ENCODE measurements at places on chromosomes 16 and 17. TPM values are rescaled to one million over a fixed set of nuclear protein-coding genes. Genes with fewer than 3 reads are reported as not detected.

- DNase-seq: no peak
These were observed 191.0 kb upstream of the PMFBP1 start for GRCh38 chr16:72362973-72363372.

DNA sequence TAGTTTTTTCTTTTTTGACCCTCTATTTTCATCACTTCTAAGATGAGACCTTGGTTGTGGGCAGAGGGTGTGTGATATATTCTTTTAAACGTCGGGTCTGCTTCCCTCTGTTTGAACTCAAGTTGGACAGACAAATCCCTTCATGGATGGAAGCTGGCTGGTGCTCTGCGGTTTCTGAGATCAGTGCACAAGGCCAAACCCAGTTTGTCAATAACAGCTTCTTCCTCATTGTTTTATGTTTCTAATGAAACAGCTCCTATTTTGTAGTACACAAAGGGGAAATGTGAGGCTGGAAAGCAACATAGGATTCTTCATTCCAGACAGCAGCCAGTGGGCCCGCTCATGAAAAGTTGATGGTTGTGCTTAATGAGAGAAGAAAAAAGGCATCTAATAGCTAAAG lies 159.6 kb downstream of the PRKCA start:
- no peak for DNase-seq

- DNase-seq: no peak
These were observed 241.6 kb upstream of the SALL1 start for GRCh38 chr16:51392521-51393187.

- DNase-seq: no peak
These were observed 33.5 kb downstream of the GNA13 start for GRCh38 chr17:65022751-65023700.

The SMIM22 gene
- total RNA-seq: 58.7 TPM

All from breast epithelium (tissue), 4 donors.